ENCODE measurements at places on chromosomes 4 and X.

- no peak for DNase-seq
Measured at GRCh38 chrX:110588853-110589252, 206.8 kb downstream of the CHRDL1 start.

- no peak for DNase-seq
Measured at GRCh38 chrX:114985967-114986592, 31.3 kb downstream of the IL13RA2 start.

- DNase-seq: no peak
Measured at GRCh38 chrX:10173331-10173900, 16.6 kb downstream of the CLCN4 start.

DNA sequence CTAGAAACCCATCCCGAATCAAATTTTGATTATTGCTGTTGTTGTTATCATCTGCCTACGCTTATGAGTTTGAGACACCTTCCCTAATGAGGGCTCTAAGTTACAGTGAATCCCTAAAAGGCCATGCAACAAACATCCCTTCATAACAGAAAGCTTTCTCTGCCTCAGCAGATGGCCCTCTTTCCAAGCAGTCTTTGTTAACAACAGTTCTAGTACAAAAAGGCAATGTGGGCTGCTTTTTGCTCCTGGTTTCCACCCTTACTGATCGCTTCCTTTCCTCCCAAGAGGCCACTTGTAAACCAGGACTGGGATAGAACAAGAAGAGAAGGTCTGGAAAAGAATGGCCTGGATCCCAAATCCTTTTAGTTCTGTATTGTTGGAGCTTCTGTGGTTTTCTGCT lies 24.2 kb downstream of the GPC4 start:
- DNase-seq: no peak

GRCh38 chrX:123846577-123847038 lies 13.2 kb upstream of the XIAP start:
- no peak for DNase-seq
